Suprapubic skin (tissue), 4 donors: ENCODE measurements at places on chromosomes 1 and 21.

- no peak for DNase-seq
- peaks cover 8% of the 10 kb centered on the region for H3K27me3 ChIP-seq
- H3K4me1 ChIP-seq, result peaks cover 4% of the 10 kb centered on the region
- H3K4me3 ChIP-seq, result no peak overlapping the region
- no peak overlapping the region for H3K27ac ChIP-seq
Observed at GRCh38 chr1:206768472-206769303, 1.9 kb upstream of the IL19 start.

DNA sequence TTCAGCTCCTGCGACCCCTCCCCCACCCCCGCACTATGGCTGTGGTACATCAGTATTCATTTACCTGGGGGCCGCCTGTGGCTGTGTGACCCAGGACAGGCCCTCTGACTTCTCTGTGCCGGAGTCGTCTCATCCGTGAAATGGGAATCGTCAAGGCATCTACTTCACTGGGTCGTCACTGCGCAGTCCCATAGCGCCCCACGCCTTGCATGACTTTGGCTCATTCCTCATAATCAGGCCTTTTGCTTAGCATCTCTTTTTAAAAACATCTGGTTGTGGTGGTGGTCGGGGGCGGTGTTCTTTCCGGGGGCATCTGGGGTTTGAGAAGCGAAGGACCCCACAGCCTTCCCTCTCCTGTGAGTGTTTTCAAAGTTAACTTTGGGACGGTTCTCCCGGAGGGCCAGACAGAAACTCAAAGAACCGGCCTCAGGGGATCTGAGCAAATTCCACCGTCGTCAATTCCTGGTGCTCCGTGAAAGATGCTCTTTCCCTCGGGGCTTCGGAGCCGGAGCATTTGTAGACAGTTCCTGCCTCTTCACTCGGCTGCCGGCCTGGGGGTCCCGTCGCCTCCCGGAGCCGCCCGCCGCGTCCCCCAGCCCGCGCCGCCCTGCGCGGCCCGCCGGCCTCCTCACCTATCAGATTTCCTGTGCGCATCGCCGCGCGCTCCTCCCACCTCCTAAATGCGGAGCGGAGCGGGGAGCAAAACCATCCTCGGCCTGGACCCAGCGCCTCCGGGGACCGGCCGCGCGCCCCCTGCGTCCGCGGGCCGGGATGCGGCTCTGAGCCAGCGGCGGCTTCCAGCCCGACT lies at the start of gene B3GALT5:
Gene B3GALT5 (plus strand): TSS at position 708 of the 808 bp plus-strand sequence. CDS start 47,620 bp downstream, outside the sequence.
- peak within 1 kb of the TSS; percentile 30 for H3K4me3 ChIP-seq
- H3K27me3 ChIP-seq, result peaks cover 44% of the 10 kb centered on the region
- H3K36me3 ChIP-seq, result no peaks in the 10 kb centered on the region
- no peak for DNase-seq
- H3K4me1 ChIP-seq, result peaks cover 4% of the 10 kb centered on the region

- H3K27ac ChIP-seq, result no peak overlapping the region
- DNase-seq, result no peak
- H3K27me3 ChIP-seq, result peaks cover 75% of the 10 kb centered on the region
- H3K4me1 ChIP-seq, result peaks cover 20% of the 10 kb centered on the region
Observed at GRCh38 chr1:26044971-26045721, 772 bp downstream of the SLC30A2 start.

DNA sequence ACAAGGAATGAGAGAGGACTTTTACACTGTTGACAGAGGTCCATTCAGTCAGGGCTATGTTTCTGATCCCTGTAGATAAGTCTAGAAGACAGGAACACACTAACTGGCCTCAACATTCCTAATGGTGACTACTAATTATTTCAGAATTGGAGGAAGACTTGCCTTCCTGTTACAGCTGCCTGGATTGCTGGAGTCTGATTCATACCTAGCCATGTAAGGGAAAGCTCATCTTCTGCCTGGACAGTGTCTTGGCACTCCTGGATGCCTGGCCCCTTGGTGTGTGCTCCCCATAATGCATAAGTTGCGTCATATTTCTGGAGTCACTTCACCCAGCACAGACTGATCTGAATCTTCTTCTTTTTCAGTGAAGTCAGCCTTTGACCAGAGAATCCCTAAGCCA lies 326.0 kb upstream of the RUNX1 start:
- no peaks in the 10 kb centered on the region for H3K36me3 ChIP-seq
- H3K27ac ChIP-seq, result no peak overlapping the region
- H3K4me3 ChIP-seq, result no peak overlapping the region
- no peaks in the 10 kb centered on the region for H3K4me1 ChIP-seq

DNA sequence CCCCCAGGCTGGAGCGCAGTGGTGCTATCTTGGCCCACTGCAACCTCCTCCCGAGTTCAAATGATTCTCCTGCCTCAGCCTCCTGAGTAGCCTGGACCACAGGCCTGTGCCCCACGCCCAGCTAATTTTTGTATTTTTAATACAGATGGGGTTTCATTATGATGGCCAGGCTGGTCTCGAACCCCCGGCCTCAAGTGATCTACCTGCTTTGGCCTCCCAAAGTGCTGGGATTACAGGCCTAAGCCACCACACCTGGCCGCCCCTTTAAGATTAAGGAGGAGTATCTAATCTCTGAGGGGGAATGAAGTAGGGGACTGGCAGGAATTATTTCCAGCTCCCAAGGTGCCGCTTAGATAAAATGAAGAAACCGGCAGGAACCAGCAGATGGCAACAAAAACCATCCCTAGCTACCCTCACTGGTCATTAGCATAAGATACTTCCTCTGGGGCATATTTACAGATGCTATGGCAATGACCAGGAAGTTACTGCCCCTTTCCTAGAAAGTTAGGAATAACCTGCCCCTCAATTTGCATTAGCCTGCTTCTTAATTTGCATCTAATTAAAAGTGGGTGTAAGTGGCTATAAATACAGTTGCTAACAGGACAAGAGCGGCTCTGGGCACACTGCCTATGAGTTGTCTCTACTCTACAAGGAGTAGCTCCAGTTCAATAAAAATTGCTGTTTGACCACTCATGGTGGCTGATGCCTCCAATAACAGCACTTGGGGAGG lies 7.1 kb upstream of the NSUN4 start:
- H3K4me1 ChIP-seq, result no peaks in the 10 kb centered on the region
- H3K27ac ChIP-seq, result no peak overlapping the region
- H3K4me3 ChIP-seq, result no peak overlapping the region
- H3K36me3 ChIP-seq, result no peaks in the 10 kb centered on the region

GRCh38 chr1:94539496-94539895 lies 2.1 kb downstream of the F3 start:
- H3K4me1 ChIP-seq, result peaks cover 51% of the 10 kb centered on the region
- peaks cover 3% of the 10 kb centered on the region for H3K27me3 ChIP-seq
- no peak overlapping the region for H3K27ac ChIP-seq
- no peak for DNase-seq

GRCh38 chr1:181083842-181084605 lies 4.5 kb upstream of the IER5 start:
- H3K4me1 ChIP-seq, result peaks cover 15% of the 10 kb centered on the region
- DNase-seq, result no peak
- no peak overlapping the region for H3K27ac ChIP-seq
- H3K27me3 ChIP-seq, result no peaks in the 10 kb centered on the region
- no peaks in the 10 kb centered on the region for H3K36me3 ChIP-seq
- H3K4me3 ChIP-seq, result no peak overlapping the region

GRCh38 chr1:162204129-162204822 lies 134.8 kb downstream of the NOS1AP start:
- H3K4me3 ChIP-seq, result no peak overlapping the region
- H3K27ac ChIP-seq, result no peak overlapping the region
- no peaks in the 10 kb centered on the region for H3K4me1 ChIP-seq
- no peak for DNase-seq
- no peaks in the 10 kb centered on the region for H3K36me3 ChIP-seq

DNA sequence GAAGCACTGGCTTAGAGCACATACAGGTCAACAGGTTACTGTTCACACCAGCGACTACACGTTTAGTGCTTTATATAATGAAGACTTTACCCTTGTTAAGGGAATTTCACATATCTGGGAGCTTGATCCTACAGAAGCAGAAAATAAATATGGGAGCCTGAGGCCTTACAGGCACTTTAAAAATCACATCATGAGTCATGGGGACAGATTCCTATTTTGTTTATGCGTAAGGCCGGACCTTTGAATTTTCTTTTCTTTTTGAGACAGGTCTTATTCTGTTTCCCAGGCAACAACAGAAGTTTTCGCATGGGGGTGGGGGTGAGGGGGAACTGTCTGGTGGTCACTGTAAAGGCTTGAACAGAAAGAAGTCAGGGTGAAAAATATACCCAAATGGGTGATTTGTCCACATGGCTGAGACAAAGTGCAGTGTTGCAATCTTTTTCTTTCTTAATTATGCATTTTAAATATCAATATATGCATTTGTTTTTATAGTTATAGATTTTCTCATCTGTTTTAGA lies 276.7 kb downstream of the KCNH1 start:
- H3K36me3 ChIP-seq, result no peaks in the 10 kb centered on the region
- H3K4me1 ChIP-seq, result no peaks in the 10 kb centered on the region
- DNase-seq, result no peak
- H3K27ac ChIP-seq, result no peak overlapping the region
- no peaks in the 10 kb centered on the region for H3K27me3 ChIP-seq

GRCh38 chr1:230749635-230750034 lies 2.4 kb downstream of the CAPN9 start:
- peaks cover 12% of the 10 kb centered on the region for H3K4me1 ChIP-seq
- H3K36me3 ChIP-seq, result no peaks in the 10 kb centered on the region
- H3K27ac ChIP-seq, result no peak overlapping the region
- DNase-seq, result no peak
- no peaks in the 10 kb centered on the region for H3K27me3 ChIP-seq
- H3K4me3 ChIP-seq, result no peak overlapping the region

DNA sequence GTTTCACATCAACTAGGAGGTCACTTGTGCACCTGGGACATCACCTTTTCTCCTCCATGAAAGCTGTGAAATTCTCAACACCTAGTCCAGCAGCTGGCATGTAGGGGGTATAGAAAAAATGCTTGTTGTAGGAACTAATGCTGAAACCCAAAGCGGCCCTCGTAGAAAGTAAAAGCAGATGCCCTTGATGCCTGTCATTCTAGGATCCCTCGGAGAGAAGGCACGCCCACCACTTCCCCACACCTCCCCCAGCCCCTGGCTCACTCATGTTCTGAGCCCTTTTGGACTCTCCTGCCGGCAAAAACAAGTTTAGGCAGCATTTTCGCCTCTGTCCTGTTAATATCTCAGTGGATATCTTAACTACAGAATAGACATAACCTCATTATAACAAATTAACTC lies 36.5 kb downstream of the RIPK4 start:
- H3K4me1 ChIP-seq, result peaks cover 44% of the 10 kb centered on the region
- peaks cover 5% of the 10 kb centered on the region for H3K27me3 ChIP-seq
- H3K36me3 ChIP-seq, result no peaks in the 10 kb centered on the region
- no peak overlapping the region for H3K4me3 ChIP-seq

DNA sequence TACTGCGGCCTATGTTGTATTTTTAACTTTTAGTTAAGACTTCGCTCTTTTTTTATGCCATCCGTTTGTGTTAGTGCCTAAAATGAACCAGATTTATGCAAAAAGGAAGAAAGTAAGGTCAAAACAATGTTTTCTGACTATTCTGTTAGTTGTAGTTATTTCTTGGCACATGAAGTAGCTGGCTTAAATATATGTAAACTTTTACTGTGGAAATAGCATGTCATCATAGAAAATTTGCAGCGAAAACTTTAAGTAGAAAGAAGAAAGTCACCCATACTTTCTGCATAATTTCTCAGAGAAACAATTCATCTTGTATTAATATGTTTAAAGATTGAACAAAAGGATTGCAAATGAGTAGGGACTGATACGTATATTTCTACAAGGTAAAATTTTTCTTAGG lies 106.4 kb downstream of the NEK7 start:
- H3K36me3 ChIP-seq, result peaks cover 8% of the 10 kb centered on the region
- H3K27me3 ChIP-seq, result no peaks in the 10 kb centered on the region
- H3K27ac ChIP-seq, result no peak overlapping the region
- H3K4me3 ChIP-seq, result no peak overlapping the region

DNA sequence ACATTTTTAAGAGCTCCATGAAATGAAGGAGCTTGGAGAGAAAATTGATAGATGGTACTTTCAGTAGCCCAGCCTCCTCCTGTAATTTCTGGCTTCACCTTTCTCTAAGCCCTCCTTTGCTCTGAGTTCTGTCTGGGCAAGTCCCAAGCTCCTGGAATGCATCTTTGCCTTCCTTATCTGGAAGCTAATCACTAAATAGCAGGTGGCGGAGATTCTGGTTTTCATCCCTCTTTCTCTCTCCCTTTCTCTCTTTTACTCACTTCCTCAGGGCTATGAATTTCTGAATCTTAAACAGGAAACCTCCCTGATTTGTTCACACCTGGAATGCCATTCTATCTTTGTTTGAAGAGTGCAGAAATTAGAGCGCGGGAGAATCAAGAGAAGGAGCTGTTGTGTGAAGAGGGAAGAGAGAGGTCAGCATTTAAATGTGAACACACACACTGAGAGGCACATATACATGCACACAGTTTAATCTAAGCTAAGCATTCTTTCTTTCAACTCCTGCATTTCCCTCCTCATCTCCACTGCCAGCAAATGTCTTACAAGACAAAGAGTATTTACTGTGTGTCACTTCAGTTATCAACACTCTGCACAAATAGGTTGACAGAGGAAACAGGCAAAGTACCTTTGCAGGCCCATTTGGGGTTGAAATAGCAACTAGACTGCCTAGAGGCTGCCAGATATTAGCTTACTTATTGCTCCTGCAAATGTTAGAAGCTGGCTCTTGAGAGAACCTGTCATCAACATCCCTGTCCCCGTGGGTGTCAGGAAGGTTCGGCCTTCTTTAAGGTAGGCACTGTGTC lies 199.4 kb upstream of the CAMK1G start:
- H3K4me1 ChIP-seq, result peaks cover 70% of the 10 kb centered on the region
- no peaks in the 10 kb centered on the region for H3K36me3 ChIP-seq
- H3K4me3 ChIP-seq, result no peak overlapping the region
- peak overlapping the region; percentile 79 for H3K27ac ChIP-seq
- DNase-seq, result no peak
- no peaks in the 10 kb centered on the region for H3K27me3 ChIP-seq
